Esophagus mucosa (tissue), 1 donor: ENCODE measurements at places on chromosomes 3 and 15. TPM values are rescaled to one million over a fixed set of nuclear protein-coding genes. Genes with fewer than 3 reads are reported as not detected.
A peak's percentile ranks its signal among the peaks of the same experiment; 100 is the strongest.

DNA sequence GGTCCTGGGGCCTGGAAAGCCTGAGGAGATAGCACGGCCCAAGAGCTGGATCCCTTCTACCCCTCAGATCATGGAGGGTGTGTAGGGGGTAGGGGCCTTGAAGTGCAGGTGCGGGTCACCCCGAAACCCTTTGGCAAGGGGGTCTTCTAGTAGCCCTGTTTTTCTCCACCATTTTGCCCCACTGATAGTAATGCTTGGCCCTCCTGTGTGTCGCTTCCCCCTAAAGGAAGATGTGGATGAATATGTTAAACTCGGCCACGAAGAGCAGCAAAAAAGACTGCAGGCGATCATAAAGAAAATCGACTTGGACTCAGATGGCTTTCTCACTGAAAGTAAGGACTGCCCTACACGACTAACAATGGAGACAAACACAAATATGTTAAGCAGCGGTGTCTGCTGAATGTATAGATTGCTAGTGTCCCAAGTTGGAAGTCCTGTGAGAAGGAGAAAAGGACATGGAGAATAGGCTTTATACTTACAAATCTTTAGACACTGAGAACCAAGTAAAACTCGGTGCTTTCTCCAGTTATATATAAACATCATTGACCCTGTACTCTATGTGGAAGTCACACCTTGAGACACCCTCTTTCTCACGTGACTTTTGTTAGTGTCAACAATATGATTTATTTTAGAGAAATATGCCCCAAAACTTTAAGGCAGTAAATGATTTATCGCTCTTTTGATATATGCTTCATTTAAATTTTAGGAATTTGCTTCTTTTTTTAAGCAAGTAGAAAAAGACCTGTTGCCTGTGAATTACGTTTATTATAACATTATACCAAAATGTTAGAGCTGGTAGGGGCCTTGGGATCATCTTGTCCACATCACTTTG is 802 bp downstream of the RCN2 start:
- ATAC-seq, result no peak

DNA sequence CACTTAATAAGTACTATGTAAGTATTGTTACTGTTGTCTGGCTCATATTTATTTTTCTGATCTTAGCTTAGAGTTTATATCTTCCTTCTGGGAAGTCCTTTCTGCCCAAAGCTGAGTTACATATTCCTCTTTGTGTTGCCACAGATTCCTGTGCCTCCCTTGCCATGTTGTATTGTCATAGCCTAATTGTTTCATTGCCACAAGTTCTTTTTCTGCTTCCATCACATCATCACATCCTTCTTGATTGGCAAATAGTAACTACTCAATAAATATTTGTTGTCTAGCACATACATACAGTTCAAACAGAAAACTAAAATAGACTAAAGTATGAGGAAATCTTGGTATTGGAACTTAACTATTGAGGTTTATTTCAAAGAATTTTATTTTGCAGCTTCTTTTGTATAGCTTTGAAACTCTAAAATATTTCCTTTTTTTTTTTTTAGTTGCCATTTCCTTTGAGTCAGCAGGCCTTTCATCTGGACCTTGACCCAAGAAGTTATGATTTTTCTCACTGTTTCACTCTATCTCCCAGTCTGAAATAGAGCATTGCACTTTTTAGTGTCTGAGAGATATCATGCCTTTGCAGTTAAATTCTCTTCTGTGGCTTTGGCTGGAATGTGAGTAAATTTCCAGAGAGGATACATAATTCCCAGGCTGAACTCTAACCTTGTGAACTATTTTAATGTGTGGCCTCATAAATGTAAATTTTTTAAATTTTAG is 98.2 kb downstream of the ZNF609 start:
- ATAC-seq, result no peak

DNA sequence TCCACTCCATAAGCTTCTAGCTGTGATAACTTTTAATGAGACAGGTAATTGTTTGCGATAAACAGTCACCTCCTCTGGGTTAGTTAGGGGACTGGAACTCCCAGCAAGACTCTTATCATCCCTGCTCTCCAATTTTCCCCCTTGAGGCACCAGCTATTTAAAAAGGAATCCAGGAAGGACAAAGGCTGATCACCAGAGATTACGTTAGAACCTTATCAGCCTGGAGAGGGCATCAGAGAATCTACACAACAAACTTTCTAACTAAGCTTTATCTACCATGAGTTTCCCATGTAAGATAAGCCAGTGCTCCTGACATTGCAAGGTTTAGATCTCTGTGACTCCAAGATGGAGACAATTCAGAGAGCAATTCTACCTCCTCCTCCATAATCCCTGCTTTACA is 31.3 kb downstream of the GPR176 start:
- ATAC-seq, result no peak

- peak; percentile 84 for ATAC-seq
These were observed 29.5 kb upstream of the VEPH1 start for GRCh38 chr3:157532529-157533297.

The BDH1 gene
- total RNA-seq, result 67.9 TPM

The ARL8B gene
- 77.3 TPM for total RNA-seq

DNA sequence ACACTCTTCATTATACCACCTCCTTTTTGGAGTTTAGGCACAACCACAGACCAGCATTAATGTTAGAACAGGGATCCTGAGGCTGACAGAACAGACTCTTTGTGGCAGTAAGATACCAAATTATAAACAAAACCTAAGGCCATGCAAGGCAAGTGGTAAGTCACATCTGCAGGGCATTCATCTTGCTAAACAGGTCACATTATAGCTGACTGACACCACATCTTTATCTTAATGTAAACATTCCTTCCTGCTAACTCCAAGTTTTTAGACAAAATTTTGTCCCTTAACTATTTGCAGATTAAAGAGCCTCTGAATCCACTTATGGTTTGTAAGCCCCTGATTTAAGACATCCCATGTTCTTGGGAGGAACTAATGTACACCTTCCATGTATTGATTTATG is 500.6 kb downstream of the PYDC2 start:
- no peak for ATAC-seq

DNA sequence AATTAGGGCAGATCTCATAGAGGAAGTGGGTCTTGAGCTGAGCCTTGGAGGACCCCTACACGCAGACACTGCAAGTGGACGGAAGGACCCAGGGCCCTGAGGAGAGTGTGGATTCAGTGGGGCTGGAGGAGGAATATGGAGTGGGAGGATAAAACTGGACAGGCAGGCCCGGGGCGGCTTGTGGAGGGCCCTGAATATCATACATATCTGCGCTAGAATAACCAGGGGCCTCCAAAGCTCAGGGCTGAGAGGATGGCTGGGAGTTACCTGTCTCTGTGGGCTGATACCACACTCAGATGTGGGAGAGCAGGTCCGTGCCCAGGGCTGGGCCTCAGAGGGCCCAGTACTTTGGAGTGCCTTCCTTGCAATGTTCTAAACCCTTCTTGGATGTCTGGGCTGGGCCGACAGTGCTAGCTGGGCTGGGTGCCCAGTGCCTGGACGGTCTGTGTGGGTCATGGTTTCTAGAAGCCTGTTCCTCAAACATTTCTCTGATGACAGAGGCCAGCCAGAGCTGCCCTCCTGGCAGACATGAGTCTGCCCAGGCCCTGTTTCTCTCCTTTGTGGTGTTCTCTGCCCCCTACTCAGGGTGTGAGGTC is 29.6 kb downstream of the CHRD start:
- no peak for ATAC-seq

GRCh38 chr15:91953432-91953831 is 99.9 kb downstream of the SLCO3A1 start:
- peak; percentile 90 for ATAC-seq

DNA sequence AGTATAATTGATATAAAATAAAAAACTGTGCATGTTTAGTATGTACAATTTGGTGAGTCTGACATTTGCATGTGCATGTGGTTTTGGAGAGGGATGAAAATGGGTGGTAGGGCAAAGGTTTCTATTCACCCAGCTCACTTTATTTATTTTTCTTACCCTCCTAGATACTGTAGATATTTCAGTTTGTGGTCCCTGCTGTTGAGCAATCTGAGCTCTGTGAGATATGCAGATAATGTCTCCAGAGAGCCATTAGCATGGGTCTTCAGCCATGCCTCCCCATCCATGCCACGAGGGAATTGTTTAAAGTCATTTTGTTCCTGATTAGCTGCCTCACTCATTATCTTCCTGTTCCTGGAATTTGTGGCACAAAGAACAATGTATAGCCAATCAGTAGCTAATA is 44.4 kb upstream of the B3GALNT1 start:
- ATAC-seq, result no peak

DNA sequence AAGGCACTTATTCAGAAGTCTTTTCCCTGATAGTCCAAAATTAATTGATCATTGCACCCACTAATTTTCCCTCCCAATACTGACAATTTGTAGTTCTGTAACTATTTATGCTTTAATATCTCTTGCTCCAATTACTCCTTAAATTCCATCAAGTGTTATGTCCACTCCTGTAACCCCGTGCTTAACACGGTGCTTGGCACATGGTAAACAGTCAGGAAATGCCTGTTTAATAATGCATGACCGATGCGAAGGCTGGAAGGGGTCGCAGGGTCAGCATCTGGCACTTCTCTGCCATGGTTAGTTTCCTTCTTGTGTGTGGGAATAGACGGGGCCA is 553 bp upstream of the SEC22A start:
- no peak for ATAC-seq

- no peak for ATAC-seq
These were observed 87.5 kb upstream of the LINGO1 start for GRCh38 chr15:77720173-77720572.

- no peak for ATAC-seq
These were observed 276.0 kb upstream of the TTC14 start for GRCh38 chr3:180325958-180326357.

DNA sequence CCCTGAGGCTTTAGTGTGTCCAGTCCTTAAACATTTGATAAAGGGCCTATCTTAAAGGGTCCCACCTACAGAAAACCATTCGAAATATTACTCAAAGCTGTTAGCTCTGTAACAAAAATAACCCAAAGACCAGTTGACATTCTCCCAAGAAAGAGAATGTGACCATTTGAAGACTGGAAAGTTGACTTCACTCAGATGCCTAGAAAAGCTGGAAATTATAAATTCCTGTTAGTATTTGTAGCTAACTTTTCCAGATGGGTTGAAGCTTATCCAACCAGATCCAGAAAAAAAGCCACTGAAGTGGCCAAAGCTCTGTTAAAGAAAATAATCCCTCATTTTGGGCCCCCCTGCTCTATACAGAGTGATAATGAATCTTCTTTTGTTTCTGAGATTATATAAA is 408.4 kb downstream of the PLOD2 start:
- no peak for ATAC-seq

The LAMB2 gene
- 69.7 TPM for total RNA-seq

DNA sequence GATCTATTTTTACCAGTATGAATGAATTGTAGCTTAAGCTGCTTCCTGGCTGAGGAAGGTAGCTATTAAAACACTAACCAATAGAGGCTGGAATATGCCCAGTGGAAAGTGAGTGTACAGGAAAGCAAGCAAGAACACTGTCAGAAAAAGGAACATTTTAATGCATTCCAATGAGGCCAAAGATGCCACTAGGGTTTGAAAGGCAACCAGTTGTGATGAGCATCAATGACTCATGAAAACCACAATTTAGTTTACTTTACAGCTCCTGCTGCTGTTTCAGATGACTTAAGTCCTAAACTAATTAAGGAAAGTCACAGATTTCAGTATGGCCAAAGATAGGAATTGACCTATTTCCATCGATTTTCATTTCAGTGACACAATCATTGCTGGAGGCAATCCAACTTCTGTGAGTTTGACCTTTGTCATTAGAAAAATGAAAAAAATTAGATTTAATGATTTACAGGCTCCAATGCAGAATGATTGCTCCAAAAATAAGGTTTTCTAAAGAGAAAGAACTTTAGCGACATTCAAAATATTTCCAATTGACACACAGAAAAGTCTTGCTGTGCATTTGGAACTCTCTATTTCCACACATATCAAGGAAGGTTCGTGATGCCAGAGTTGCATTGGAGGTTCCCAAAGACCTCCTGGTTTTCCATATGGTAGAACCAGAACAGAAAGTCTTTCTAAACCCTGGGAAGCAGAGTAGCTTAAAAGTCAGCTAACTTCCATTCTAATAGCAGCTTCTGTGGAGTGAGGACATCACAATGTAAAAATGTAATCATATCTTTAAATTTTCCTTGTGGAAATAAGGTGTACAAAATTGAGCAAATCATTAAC is 103.0 kb downstream of the SUCNR1 start:
- peak; percentile 55 for ATAC-seq

The MESP2 gene
- total RNA-seq, result 0.40 TPM
